ENCODE measurements at places on chromosomes 6 and 20.

DNA sequence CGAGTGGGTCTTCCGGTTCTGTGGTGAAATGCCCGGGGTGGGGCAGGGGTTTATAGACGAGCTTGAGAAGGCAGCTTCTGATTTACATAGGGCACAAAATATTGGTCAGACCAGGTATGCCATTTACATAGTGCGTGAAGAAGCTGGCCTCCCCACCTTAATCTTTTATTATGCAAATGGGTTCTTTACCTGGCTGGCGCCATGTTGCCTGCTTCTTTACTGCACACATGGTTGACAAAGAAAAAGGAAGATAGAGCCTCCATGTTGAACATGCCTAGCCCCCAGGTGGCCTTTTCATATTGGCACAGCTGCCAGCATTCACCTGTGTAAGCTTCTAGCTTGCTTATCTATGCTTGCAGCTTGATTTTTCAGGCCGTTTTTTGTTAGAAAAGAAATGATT is 276.2 kb downstream of the PHACTR1 start:
- no peak for DNase-seq

GRCh38 chr6:158572653-158573541 is 13.0 kb downstream of the TMEM181 start:
- DNase-seq, result no peak

DNA sequence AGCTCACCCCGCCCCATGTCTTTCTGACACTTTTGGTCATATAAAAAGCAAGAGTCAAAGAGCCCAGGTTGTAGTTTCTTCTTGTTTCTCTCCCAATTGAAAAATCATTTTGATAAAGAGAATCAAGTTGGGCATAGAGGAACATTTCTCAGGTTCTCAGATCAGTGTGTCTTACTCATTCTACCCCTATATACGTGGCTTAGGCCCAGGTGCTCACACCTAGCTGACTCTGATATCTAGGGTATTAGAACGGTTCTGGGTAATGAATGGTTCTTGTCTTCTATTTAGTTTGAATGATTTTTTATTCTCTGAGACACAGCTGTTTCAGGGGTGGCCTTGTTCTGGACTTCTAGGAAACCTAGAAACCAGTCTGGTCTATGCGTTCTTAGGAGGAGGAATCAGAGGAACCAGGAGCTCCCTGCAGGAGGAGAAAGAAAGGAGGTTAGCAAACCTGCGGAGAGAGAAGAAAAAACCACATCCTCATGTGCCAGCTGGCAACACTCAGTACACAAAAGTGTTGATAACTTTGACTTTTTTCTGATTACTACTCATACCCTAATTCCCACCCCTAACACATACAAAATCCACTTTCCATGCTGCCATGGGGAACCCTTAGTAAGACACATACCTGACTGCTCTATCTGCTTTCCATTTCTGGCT is 178.0 kb downstream of the CLIC5 start:
- DNase-seq, result no peak

DNA sequence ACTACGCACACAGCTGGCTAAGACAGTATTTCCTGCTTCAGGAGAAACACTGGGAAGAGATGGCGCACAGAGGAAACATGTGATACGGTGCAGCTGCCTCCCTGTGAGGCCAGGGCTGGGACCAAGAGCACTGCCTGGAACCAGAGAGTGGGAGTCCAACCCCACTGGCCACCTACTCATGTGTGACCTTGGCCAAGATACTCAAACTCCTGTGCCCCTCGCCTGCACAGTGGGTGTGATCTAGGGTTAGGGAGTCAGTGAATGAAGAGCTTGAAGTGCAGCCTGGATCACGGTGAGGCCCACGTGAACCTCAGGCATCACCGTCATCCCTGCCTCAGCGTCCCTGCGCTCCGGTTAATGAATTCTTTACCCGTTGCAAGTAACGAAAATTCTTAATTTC is 41.7 kb upstream of the MPC1 start:
- DNase-seq, result no peak

GRCh38 chr6:5053038-5053437 is 32.1 kb upstream of the PPP1R3G start:
- DNase-seq, result no peak

- no peak for DNase-seq
Measured at GRCh38 chr6:45843848-45844521, 171.7 kb downstream of the CLIC5 start.

DNA sequence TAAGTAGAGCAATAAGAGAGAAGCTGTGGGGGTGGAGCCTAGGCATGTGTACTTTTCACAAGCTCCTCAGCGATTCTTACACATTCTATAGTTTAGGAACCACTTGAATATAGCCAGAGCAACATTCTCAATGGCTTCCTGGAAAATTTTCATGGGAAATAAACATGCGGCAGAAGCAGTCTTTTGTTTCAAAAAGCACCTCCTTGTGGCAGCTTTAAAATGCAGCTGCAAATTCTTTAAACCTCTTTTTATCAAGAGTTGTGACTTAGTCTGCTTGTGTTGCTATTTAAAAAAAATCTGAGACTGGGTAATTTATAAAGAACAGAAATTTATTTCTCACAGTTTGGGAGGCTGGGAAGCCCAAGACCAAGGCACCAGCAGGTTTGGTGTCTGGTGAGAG is 23.8 kb downstream of the NKX2-2 start:
- no peak for DNase-seq

GRCh38 chr6:25239498-25239897 is 39.7 kb upstream of the CARMIL1 start:
- no peak for DNase-seq

GRCh38 chr6:268394-268935 is 23.8 kb upstream of the DUSP22 start:
- no peak for DNase-seq

- DNase-seq, result no peak
Measured at GRCh38 chr6:109491207-109491938, 8.4 kb upstream of the ZBTB24 start.

- DNase-seq, result no peak
Measured at GRCh38 chr6:169988769-169989550, 237.5 kb downstream of the ERMARD start.

DNA sequence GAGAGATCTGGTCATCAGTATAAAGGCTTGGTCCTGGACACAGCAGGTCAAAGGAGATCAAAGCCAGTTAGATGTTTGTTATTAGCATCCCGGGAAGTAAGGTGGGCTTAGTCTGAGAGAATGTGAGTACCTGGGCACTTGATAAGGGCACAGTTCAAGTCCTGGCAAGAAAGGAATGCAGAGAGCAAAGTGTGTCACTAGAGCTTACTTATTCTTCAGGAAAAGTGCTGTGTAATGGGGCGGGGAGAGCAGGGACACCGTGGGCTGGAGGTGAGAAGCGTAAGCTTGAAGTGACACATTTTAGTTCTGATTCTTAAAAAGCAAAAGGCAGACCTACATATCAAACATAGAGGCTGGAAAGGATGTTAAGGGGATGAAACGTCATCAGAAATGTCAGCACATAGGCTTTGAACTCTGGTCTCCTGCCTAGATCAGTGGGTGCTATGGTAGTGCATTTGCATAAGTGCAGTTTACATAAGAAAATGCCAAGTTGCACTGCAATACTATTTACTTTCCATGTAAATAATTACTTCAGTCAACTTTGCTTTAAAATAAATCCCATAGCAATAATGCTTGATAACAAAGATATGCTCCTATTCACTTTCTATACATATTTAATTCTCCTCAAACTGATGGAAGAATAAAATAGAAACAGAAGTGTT is 2.6 kb downstream of the SAMD5 start:
- no peak for DNase-seq

- no peak for DNase-seq
Measured at GRCh38 chr6:57254055-57254717, 32.1 kb upstream of the RAB23 start.

- no peak for DNase-seq
Measured at GRCh38 chr20:33158637-33159385, 9.1 kb upstream of the BPIFA2 start.

DNA sequence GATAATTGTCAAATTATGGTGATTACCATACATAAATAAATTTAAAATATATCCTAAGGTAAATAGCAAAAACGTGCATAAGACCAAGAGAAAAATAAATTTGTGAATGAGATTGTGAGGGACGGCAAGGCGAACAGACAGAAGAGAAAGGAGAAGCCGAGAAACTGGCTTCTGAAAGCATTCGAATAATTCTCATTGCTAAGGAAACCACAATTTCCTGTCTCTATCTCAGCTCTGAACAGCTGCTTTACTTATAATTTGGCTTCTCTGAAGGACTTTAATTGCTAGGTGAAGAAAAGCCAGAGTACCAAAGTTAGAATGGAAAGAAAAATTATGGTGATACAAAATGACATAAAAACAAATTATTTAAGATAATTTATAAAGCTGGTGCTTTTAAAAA is 79.0 kb upstream of the RGS17 start:
- DNase-seq, result no peak

- DNase-seq, result no peak
Measured at GRCh38 chr20:40322941-40323340, 366.1 kb downstream of the MAFB start.

DNA sequence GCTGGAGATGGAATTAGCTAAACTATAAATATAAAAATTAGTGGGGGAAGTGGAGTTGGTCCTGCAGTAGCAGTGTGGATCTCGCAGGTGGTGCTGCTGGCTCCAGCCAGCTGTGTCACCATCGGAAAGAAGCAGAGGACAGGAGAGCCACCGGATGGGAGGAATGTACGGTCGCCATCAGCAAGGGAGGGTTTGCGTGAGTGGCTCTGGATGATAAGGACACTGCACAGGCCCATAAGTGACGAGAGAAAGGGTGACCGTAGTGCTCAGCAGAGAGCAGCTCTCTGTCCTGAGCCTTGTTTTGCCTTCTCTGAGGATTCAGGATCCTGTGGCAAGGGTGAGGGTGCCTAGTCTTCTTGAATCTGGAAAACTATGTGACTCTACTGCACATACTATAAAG is 378.7 kb downstream of the ZFAND3 start:
- DNase-seq, result no peak

- DNase-seq, result no peak
Measured at GRCh38 chr6:136792095-136792409, 225 bp downstream of the MAP3K5 start.

DNA sequence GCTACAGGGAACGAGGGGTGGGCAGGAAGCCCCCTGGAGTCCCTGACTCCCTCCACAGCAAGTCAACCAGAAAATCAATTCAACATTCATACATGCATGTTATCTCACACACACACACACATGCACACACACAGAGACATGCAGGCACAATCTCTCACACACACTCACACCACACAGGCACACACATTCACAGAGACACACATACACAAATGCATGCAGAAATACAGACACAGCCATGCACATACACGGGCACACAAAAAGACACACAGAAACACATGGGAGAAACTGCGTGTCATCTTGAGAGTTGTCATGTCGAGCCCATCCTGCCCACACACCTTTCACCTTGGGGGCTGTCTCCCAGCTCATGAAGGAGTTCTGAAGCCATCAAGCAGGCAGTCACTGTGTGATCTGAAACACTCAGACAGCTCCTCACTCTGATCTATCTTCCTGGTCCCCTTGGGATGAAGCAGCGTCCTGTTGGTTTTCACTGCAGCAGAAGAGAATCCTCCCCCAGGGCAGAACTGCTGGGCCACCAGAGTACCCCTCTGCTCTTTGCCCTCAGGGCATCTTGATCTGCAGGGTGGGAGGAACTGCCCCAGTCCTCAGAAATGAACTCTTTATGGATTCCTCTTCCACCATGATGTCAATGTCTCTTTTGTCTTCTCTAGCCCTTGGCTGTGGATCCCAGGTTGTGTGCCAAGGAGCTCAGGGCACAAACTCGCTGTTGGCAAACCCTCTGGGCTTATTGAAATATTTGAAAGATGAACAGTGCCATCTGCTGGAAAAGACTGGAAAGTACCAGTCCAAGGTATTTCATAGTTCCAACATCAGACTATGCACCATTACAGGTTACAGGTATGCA is 8.8 kb downstream of the RAET1L start:
- DNase-seq, result no peak

GRCh38 chr6:166058064-166058739 is 109.4 kb downstream of the TBXT start:
- DNase-seq, result no peak

GRCh38 chr20:4673371-4674001 is 48.2 kb upstream of the PRND start:
- DNase-seq, result no peak

DNA sequence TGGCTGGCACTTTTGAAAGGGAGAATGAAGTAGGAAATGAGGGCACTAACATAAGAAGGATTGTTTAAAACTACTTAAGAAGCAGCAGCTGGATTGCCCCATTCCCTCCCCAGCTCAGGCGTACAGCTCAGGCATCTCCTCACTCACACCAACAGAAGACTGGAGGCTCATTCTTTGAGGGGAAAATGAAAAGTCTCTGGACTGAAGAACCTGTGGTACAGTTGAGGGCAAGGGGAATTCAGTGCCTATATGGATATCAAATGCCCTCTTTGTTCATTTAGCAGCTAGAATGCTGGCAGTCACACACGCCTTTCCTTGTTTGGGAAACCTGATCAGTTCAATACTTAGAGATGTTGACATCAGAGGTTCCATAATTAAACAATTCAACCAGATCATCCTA is 502.1 kb upstream of the SOX4 start:
- DNase-seq, result no peak

DNA sequence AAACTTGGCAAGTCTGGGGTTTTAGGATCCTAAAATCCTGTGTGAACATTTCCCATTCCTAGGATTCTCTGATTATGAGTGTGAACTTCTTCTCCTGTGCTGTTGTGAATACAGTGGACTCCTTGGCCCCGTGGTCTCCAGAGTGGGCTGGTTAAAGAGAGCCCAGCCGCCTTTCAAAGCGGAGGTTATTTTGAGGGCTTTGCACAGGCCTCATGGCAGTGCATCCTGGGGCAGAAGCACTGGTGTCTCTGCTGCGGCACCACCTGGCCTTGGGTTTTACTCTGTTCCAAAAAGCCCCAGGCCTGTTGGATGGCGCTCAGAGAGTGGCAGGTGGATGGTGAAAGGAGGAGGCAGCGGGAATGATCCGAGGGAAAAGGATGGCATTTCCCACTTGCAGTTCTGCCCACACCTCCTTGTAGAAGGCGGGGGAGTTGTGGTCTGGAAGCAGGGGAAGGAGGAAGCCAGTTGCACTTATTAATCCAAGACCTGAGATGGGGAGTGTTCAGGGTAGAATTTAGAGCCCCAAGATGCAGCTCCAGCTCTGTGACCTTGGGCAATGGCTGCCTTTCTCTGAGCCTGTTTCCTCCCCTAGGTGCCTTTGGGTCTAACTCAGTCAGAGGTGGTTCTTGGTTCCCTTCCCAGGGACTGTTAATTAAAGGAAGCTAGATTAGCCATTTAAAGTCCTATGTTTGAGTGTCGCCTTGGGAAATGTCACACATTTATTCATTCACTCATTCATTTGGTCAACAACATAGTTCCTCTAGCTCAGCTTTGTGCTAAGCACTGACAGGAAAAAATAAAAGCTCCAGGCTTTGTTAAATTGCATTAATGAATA is 22.4 kb downstream of the MMP24 start:
- no peak for DNase-seq

- no peak for DNase-seq
Measured at GRCh38 chr20:19908576-19908975, 108.6 kb upstream of the NAA20 start.

GRCh38 chr20:39878320-39878719 is 810.7 kb downstream of the MAFB start:
- DNase-seq, result no peak

DNA sequence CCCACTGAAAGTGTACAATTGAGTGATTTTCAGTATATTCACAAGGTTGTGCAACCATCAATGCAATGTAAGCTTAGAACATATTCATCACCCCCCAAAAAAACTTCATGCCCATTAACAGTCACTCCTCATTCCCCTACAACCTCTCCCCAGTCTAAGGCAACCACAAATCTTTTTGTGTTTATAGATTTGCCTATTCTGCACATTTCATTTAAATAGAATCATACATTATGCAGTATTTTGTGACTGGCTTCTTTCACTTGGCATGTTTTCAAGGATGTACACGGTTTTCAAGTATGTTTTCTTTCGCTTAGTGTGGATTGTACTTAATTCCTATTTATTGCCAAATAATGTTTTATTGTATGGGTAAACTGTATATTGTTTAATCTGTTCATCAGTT is 329.3 kb upstream of the RNF24 start:
- no peak for DNase-seq

Measured in stimulated activated CD8-positive, alpha-beta memory T cell treated with anti-CD3 and anti-CD28 coated beads, Interleukin-7, amount 100 ng/mL, for 1 hour (primary cell).